SK-N-SH treated with all-trans-retinoic acid at 6 μM for 48 hours (cell line): ENCODE measurements at places on chromosomes 7 and 10.

GRCh38 chr7:100432621-100433275 is 3.1 kb downstream of the MEPCE start:
- no peak for ATAC-seq

DNA sequence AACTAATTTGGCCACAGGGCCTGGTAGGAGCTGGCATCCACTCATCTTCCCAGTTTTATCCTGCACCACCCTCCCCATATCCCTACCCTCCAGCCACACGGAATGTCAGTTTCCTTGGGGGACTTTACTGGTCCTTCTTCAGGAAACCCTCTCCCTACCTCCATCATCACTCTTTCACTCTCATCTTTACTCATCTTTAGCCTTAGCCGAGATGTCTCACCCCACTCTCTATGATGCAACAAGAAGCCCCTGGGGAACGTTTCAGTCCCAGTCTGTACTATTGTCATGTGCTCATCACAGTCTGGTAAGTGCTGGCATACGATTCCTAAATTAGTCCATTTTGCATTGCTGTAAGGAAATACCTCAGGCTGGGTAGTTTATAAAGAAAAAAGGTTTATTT is 34.9 kb upstream of the TMEM248 start:
- no peak for ATAC-seq

- ATAC-seq, result no peak
Measured at GRCh38 chr7:11416641-11417458, 415.1 kb downstream of the THSD7A start.

DNA sequence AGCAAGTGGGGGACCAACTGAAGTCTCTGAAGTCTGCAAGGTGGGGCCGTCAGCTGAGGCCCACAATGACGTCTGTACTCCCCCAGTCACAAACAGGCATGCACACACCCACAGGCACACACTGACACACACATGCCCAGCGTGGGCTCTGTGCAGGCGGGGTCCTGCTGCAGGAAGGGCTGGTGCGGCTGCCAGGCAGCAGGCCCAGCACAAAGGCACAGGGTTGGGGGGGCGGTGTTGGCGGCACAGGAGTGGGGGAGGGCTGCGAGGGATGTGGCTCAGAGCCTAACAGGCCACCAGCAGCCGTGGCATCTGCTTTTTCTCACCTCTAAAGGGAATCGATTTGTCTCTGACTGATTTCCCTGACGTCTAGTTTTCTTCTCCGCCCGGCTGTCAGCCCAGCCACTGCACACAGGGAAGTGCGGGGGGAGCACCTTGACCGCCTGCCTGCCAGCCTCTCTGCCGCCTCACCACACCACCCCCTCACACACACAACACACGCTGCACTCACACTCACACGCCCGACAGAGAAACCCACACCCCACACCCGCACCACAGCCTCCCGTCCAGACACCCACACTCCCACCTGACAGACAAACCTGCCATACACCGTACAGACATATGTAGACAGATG is 43.5 kb upstream of the ZMIZ1 start:
- ATAC-seq, result peak; percentile 72

DNA sequence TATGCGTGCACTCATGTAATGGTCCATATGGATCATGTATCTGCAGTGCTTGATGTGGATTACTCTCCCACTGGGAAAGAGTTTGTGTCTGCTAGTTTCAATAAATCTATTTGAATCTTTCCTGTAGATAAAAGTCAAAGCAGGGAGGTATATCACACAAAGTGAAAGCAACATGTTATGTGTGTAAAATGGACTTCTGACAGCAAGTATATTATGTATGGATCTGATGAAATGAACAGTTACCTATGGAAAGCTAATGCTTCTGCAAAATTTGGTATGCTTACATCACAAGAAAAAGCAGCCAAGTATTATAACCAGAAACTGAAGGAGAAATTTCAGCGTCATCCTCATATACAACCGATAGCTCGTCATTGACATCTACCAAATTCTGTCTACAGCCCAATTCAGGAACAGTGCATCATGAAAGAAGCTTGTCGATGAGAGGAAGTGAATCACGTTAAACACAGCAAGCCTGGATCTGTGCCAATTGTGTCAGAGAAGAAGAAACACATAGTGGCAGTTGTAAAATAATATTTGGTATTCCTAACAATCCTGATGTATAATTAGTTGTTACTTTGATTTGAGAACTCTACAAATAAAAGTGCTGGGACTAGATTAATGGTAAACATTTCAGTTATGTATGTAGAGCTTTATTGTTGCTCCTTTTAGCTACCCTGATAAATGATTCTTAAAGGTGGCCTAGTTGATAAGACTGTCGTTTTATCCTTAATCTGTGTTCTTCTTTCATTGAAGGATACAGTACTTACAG is 14.2 kb upstream of the SYPL1 start:
- peak; percentile 57 for ATAC-seq

DNA sequence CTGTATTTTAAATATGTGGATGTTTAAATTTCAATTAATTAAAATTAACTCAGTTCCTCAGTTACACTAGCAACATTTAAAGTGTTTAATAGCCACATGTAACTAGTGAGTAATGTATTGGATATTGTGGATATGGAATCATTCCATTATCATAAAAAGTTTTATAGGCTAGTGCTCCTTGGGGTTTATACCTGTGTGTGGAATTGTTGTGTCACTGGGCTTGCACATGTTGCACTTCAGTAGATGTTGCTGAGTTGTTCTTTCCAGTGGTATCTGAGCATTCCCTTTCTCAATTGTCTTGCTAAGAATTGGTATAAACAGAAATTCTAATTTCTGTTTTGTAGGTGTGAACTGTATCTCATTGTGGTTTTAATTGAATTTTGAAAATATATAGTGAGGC is 113.0 kb downstream of the ADK start:
- ATAC-seq, result no peak
